ENCODE measurements at places on chromosomes 1 and 21.
A peak's percentile ranks its signal among the peaks of the same experiment; 100 is the strongest.

DNA sequence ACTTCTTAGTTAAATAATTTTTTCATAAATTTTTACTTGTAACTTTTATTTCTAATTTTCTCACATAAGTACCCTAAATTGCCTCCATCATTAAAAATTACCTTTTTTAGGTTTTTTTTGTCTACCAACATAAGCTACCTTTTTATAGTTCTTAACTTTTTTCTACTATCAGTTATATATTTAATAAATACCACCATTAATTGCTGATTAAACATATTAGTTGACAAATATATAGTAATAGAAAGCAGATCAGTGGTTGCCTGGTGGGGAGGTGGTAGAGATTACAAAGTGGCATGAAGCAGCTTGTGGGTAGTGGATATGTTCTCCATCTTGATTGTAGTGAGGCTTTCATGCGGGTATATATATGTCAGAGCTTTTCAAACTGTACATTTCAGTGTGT, 6.1 kb upstream of the SH3BP5L start:
- no peak for DNase-seq

DNA sequence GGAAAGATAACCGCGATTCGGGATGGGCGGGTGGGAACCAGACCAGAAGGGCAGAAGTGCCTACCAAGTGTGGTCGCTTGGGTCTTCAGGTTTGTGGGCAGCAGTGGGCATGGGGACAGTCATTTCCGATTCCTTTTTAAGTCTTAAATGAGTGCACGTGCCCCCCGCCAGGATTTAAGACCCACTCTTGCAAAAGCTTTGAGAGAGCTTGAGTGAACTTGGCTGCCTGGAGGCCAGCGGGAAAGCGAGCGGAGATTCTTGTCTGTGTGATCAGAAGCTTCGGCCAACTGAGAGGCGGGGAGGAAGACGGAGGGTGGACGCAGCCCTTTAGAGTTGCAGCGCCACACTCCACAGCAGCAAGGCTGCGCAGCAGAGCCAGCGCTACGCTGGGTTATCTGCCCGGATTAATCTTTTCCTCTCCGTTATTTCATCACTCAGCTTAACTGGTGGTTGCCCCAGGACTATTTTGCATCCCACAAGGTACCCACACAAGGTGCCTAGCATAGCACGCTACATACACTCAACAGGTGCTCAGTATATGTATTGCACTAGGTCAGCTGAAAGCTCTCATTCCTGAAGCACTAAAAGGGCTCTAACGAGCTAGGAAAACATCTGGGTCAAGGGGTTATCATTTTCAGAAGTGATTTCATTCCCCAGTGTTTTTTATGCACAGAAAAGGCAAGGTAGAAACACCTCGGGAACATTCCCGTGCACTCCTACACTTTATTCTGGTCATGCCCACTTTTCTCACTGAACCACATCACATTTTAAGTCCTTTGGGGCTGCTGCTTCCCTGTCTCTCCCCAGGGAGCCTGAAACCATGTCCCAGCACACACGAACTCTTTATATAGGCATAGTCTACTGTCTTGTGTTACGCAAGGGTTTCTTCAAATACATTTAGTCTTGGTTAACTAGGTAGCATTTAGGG, 1.5 kb upstream of the BATF3 start:
- DNase-seq = peak; percentile 37

DNA sequence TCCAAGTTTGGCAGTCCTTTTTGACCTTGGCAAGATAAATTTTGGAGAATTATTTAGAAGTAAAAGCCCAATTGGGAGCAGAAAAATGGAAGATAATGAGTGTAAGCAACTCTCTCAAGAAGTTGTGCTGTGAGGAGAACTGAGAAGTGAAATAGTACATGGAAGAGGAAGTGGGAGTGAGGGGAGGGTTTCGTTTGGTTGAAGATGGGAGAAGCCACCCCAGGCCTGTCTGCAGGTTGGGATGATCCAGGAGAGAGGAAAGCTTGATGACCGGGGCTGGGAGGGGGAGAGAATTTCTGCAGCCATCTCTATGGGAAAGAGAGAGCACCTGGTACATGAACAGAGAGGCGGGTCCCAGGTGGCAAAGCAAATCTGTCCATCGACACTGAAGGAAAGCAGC, 8.6 kb upstream of the RCAN1 start:
- no peak for DNase-seq

DNA sequence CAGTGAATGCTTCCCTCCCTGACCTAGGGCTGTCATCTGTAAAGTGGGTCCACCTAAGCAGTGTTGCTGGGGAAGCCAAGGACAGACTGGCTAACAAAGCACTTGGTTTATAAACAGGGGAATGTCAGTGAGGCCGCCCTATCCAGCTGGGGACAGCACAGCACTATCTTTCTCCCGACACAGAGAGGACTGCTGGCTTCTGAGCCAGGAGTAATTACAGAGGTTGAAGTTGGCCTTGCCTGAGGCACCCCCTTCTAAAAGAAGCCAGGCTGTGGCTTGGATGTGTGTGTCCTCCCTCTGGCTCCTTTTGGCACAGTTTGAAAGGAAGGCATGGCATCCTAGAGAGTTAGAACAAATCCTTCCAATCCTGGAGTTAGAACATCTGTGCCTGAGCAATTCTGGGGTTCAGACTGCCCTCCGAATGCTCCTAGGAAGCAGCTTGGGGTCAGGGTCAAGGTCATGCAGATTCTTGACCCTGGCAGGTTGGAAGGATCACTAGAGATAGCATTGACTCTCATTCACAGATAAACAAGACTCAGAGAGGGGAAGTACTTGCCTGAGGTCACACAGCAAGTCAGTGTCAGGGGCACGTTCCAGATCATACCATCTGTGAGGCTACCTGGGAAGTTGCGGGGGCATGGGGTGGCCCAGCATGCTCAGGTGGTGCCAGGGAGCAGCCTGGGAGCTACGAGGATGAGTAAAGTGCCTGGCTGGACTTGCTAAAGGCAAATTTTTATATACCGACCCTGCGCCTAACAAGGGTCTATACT, 1.3 kb upstream of the LDLRAP1 start:
- DNase-seq = peak; percentile 45

GRCh38 chr1:48978413-48978812, 201.7 kb upstream of the BEND5 start:
- no peak for DNase-seq

DNA sequence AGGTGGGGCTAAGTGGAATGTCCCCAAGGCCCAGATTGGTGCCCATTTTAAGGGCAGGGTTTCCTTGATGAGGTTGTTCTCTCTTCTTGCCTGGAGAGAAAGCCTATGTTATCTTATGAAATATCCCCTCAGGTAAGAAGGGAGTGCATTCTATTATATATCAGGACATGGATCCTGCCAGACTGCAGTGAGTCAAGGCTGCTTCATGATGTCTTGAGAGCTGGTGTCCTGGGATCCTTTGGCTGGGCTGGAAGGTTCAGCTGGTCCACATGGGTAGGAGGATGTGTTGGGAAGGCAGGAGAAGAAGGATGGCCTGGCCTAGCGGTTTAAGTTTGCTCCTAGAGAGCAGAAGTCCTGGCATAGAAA, 207.6 kb downstream of the ROR1 start:
- DNase-seq = no peak

GRCh38 chr1:42183210-42183956, 18.8 kb upstream of the GUCA2A start:
- no peak for DNase-seq

GRCh38 chr1:8455700-8456307, 137.9 kb downstream of the SLC45A1 start:
- no peak for DNase-seq

DNA sequence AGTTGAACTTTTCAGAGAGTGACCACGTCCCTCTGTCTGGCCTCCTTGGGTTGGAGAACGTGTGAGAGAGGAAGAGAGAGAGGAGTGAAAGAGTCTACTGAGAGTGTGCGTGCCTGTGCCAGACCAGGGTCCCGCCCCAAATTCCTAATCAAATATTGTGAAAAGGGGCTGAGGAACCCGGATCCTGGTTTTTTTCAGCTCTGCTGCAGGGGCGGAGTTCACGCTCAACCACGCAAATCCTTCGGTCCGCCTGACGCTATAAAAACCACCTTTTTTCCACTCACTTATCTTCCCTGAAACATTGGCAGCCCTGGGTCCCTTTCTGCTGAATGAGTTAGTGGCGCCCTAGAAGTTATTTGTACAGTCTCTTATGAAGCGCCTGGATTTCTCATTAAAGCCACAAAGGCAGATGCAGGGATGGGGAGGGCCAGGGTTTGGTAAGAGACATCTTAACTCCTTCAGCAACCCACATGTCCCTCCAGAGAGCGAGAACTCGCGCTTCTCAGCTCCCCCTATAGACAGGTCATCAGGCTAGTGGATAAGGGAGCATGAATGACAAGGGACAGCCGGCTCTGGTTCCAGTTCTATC, at the start of gene FMOD:
TSS of gene FMOD (minus strand) at position 86 of the 589 bp plus-strand sequence. CDS start 2,852 bp downstream, outside the sequence.
- DNase-seq = no peak

GRCh38 chr1:107479865-107480350, 339.1 kb downstream of the NTNG1 start:
- no peak for DNase-seq

DNA sequence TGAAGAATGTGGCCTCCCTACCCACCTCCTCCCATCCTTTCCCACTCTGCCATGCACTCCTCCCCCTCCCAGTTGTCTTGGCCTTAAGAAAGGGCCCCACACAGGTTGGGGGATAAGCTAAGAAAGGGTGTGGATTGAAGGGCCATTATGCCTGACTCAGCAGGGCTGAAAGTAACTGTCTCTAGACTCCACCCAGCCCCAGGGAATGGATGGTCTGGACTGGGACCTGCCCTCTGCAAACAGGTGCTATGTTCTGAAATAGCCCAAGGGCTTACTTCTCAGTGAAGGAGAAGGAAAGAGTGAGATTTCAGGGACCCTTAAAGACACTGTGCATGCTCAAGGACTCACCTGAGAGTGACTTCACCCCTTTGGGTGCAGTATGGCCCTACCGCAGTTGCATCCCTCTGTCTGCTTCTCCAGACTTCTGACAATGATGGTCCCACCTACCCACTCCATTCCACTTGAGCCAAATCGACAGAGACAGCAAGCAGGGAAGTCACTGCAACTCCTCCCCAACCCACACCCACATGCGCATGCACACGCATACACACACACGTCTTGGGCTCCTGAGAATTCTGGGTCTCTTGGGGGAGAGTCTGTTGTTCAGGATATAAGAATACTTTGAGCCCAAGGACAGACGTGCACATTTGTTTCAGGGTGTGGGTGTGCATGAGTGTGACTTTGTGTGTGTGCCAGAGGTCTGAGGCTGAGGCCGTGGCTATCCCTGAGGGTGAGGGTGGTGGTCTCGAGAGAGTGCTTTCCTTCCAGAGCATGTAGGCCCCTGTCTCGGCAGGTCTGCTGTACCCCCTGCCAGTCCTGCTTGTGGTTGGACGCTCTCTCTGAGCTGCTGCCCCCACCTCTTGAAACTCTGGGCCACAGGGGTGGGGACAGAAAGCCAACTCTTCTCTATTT, 231.9 kb downstream of the PTPRU start:
- no peak for DNase-seq

DNA sequence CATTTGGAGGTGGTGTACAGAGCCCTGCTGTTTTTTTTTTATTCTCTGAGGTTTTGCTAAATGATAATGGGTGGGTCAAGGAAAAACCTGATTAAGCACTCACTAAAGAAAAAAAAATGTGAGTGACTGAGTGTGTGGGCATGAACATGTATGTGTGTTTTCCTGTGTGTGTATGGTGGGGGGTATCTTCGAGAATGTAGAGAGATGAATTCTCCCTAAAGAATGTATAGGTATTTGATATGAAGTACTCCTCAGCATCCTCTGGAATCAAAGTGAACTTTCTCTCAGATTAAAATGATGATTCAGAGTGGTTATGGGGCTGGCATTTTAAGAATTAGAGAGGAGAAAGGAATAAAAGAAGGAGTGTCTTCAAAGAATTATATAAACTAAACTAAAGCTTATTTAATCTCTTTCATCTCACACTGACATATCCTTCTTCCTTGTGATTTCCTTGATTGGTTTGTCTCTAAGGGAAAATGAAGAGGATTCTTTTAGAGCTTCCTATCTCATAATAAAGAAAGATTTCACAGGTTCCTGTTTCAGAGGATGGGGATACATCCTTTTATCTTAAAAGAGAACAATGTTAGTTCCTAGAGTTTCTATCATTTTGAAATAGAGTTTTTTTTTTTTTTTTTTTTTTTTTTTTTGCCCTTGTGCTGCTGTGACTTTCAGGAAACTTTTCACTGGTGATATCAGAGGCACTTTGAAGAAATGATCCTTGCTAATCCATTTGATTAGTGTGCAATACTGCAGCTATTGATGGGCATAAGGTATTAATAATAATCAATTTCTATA, 23.9 kb downstream of the S1PR1 start:
- no peak for DNase-seq

DNA sequence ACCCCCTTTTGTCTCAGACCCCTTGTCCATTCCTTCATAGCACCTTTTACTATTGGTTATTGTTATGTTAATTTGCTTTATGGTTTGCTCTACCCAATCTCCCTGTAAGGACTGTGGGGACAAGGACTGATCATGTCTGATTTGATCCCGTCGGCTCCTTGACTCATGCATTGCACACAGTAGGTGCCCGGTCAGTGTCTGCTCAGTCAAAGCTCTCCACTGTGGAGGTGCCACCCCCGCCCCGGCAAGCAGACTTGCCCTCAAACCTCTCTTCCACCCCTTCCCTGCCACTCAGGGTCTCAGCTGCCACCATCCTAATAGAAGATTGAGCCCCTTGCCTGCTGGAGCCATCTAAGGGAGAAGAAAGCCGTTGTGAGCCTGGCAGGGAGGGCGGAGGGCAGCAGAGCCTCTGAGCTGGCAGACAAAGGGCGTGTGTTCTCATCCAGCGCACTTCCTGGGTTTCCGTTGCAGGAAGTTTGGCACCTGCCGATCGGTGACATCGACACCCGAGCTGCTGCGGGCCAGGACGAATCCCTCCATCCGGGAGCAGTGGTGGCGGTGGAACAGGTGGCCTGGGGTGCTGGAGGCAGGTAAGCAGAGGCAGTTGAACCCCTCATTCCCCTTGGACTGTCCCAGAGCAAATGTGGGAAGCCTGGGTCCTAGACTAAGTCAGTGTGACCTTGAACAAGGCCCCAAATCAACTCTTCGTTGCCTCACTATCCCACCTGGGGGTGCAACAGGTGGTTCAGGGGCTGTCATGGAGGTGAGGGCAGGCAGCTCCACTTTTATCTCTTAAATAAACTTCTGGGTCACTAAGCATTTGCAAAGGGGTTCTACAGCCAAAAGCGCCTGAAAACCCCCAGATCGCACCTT, 2.2 kb upstream of the FBLIM1 start:
- peak; percentile 60 for DNase-seq

DNA sequence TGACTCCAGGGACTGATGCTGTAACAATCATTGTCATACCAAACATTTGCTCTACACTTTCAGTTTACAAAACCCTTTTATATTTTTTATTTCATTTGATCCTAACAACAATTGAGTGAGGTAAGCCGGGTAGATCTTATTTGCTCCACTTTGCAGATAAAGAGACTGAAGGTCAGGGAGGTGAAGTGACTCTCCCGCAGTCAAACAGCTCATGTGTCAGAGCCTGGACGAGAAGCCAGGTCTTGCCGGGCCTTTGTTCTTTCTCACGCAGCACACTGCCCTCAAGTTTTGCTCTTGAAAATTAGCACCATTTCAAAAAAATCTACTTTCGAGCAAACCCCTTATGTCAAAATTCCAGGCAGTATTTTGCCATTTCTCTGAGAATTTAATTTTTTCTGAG, 65.2 kb downstream of the CD247 start:
- no peak for DNase-seq
